GM23248 (cell line): ENCODE measurements at places on chromosomes 1 and 21.

GRCh38 chr1:231890791-231891190 is 264.2 kb downstream of the DISC1 start:
- no peak for DNase-seq

DNA sequence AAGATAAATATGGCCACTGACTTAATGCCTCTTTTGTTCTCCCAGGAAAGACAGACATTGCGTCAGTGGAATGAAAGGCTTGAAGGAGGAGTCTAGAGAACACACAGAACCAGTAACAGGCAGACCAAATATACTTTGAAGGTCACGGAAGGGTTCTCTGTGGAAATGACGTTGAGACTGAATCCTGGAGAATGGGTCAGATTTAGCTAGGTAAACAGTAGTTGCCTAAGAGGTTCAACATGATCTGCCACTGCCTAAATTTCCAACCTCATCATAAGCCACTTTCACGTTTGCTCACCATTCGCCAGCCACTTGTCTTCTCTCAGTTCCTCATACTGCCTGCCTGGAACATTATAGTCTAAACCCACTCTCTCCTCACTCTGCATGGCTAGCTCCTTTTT is 20.5 kb downstream of the PLA2G4A start:
- no peak for DNase-seq

DNA sequence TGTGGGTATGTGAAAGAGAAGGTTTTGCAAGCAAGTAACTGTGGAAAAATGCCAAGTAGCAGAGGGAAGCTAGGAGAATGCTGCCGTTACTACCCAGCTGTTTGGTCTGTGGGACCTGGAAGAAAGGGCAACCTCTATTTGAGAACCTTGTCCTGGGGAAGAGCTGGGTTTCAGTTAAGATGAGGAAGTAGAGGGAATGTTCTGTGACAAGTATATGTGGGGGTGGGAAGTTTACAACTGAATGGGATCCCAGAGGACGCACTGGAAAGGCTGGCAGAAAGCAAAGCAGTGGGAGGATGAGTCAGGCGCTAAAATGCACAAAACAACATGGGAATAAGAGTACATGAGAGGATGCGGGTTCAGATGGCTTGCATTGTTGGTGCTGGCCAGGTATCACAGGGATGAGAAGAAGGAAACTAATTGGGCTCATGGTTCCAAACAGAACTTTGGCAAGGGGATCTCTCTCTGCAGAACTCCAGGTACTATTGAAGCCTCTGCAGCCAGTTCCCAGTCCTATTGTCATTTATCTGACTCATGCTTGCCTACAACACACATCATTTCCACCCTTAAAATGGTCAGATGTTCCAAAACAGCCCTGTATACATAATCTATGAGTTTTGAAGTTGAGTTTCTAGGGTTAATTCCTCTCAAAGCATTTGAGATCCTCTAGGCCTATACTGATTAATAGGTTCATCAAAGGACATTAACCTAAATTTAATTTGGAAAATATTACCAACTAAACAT is 88.5 kb upstream of the VAV3 start:
- peak; percentile 91 for DNase-seq

DNA sequence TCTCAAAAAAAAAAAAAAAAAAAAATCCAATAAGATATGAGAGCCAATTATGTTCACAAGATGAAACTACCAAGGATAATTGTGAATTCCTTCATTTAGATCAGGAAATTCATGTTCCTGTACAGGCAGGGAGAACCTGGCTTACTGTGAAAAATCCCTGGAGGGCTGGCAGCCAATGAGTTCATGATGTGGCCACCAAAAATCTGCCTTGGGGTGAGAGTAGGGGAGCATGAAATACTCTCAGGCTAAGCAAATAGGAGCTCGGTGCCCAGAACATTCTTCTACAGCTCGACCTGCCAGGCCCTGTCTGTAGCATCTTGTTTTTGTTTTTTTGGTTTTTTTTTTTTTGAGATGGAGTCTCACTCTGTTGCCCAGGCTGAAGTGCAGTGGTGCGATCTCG is 50.1 kb downstream of the PIK3CD start:
- DNase-seq: peak; percentile 64

GRCh38 chr1:6148497-6149241 is 31.5 kb downstream of the CHD5 start:
- DNase-seq: peak; percentile 49

- peak; percentile 67 for DNase-seq
Measured at GRCh38 chr1:8463144-8463927, 145.4 kb downstream of the SLC45A1 start.

GRCh38 chr1:119981986-119982815 is 85.9 kb upstream of the ADAM30 start:
- peak; percentile 78 for DNase-seq

- DNase-seq: peak; percentile 99
Measured at GRCh38 chr21:34526618-34527290, 14.7 kb upstream of the KCNE1 start.

DNA sequence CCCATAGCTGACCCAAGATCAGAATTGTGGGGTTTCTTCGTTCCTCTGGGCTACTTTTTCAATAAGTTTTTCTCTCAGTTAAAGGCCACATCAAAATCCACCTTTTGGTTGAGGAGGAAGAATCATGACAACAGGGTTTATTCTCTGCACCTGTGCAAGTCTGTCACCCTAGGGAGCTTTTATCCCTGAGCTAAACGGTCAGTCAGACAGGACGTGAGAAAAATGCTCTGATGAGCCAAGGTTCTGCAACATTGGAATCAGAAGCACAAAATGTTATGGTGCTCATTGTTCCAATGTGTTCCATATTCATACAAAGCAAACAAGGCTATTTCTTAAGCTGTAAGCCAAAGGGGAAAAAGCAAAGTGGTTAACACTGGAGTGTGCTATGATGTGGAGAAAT is 7.4 kb upstream of the ERICH3 start:
- no peak for DNase-seq

DNA sequence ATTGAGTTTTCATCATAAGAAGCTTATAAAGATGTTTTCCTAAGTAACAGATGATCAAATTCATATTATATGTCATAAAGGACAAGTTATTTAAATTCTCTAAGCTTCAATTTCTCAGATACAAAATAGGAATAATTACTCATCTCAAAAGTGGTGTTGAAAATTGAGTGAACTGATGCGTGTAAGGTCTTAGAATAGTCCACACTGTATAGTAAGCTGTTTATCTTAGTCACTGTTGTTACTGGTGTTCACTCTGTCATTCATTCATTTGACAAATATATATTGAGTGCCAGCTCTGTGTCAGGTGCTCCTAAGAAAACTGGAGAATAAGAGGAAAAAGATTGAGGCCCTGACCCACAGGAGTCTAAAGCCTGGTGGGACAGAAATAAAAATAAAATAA is 186.3 kb upstream of the BRINP3 start:
- no peak for DNase-seq

DNA sequence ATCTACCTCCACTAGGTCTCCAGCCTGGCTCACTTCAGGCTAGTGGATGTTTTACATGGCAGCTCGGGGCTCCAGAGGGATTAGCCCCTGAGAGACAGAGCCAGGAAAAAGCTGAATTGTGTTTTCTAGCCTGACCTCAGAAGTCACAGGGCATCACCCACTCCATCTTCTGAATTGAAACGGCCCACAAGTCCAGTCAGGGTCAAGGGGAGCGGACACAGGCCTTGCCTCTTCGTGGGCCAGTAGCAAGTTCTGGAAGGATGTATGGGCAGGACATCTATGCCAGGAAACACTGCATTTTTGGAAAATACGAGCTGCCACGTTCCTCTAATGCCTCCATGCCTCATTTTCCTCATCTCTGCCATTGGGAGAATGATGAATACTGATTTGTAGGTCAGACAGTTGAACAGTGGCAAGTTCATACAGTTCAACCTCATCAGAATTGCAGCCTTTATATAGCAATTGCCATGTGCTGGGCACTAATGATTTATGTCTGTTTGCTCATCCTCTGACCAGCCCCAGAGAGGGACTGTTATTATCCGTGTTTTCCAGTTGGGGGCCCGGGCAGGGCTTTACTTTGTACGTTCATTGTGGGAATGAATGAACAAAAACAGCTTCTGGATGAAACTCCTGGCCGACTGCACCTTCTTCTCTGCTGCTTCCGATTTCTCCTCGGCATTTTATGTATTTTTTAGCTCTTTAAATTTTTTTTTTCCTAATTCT is 23.2 kb upstream of the PCBP3 start:
- DNase-seq: no peak

- no peak for DNase-seq
Measured at GRCh38 chr1:183178545-183178944, 7.5 kb upstream of the LAMC2 start.

GRCh38 chr1:225842074-225842473 is 32.1 kb downstream of the EPHX1 start:
- DNase-seq: no peak

DNA sequence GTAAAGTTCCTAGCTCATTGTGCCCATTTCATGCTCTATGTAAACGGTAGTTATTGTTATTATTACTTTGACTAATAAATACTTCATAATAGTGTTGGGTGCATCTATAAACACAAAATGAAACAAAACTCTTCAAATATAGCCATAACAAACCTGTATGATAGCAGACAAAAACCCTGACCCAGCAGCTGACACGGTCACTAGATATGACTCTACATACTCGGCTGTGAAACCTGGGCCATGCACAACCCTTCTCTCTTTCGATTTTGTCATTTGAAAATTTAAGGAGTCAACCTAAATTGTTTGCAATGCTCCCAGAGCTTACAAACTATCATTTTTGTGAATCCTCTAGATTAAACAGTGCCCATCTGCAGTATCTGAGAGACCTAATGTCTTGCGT is 8.0 kb upstream of the RGS13 start:
- DNase-seq: no peak

DNA sequence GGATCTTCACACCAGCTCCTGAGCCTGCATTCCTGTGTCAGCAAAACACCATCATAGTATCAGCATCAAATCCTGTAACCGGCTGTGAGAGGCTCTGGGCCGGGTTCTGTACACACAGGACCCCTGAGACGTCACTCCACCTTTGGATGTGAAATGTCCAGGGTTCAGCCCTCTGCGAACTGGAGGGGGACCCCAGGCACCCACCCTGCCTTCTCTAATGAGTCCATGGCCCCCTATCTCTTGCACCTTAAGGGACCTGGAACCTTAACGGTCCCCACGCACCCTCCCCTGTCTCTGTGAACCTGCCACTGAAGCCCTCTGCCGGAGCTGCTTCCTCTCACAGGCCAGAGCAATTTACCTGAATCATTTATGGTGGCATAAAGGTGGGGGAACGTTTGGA is 257.8 kb downstream of the NPHP4 start:
- no peak for DNase-seq
